Heart left ventricle (tissue), 16 donors: ENCODE measurements at places on chromosomes 3 and 15.

DNA sequence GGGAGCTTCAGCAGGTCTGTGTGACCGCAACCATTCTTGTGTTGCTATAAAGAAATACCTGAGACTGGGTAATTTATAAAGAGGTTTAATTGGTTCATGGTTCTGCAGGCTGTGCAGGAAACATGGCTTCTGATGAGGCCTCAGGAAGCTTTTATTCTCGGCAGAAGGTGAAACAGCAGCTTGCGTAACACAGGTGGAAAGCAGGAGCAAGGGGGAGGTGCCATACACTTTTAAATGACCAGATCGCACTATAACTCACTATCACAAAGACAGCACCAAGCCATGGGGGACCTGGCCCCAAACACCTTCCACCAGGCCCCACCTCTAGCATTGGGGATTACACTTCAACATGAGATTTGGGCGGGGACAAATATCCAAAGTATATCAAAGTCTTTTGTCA lies 8.3 kb upstream of the CIB2 start:
- DNase-seq = no peak

- no peak for DNase-seq
Measured at GRCh38 chr3:57446318-57446841, 97.8 kb downstream of the DNAH12 start.

GRCh38 chr15:41048852-41049251 lies 67.2 kb downstream of the INO80 start:
- DNase-seq = no peak

- DNase-seq = no peak
Measured at GRCh38 chr3:192237992-192238608, 489.2 kb downstream of the FGF12 start.

DNA sequence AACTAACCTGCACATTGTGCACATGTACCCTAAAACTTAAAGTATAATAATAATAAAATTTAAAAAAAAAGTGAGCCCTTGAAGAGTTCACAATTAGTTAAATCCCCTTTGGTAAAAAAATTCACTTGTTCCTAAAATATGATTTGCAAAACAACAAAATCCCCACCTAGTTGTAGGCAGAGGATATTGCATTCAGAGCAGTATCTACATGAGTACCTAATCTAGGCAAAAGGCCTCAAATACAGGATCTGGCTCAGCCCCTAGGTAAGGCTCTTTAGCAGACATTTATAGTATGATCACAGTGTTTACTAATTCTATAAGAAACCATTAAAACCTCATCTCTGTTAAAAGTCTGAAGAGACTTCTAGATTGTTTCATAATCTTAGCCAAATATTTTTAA lies 89.3 kb upstream of the CCDC80 start:
- no peak for DNase-seq

GRCh38 chr3:72440491-72440890 lies 407.8 kb downstream of the SHQ1 start:
- no peak for DNase-seq

DNA sequence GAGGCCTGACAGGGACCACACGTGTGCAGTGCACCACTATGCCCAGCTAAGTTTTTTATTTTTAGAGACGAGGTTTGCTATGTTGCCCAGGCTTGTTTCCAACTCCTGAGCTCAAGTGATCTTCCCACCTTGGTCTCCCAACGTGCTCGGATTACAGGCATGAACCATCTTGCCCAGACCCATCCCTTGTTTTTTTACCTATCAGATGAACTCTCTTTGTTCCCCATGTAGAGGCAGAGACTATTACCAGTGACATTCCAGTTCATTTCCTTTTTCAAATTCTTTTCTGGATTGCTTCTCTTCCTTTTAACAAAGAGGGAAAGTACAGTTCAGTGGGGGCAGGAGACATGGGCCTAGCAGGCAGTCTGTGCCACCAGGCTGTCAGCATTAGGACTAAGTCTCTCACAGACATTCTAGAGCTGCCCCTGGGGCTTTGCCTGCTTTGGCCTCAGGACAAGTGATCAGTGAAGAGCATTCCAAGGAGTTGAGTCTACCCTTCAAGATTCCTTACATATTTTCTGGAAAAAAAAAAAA lies 103.5 kb upstream of the SLC7A14 start:
- DNase-seq = no peak

DNA sequence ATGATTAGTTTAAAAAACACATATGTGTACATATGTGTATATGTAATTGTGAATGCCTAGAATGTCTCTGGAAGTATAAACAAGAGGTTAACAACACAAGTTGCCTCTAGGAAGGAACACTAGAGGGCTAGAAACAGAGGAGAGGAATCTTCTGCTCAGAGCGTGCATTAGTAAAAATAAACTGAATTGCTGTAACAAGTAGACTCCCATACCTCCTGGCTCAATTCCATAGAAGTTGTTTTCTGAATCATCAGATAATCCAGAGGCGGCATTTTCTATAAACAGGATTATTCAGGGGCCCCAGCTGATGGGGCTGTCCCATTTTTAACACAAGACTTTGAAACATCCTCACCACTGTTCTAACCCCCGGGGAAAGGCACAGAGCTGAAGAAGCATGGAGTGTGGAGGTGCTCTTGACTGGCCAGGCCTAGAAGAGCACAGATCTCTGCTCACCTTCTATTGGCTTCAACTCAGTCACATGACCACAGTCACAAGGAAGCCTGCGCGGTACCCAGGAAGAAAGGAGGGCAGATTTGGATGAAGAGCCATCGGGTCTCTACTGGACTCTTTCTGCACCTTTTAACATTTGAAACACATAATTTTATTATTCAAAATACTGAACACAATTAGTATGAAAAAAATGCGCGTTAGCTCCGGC lies 145.7 kb downstream of the TLE3 start:
- no peak for DNase-seq

DNA sequence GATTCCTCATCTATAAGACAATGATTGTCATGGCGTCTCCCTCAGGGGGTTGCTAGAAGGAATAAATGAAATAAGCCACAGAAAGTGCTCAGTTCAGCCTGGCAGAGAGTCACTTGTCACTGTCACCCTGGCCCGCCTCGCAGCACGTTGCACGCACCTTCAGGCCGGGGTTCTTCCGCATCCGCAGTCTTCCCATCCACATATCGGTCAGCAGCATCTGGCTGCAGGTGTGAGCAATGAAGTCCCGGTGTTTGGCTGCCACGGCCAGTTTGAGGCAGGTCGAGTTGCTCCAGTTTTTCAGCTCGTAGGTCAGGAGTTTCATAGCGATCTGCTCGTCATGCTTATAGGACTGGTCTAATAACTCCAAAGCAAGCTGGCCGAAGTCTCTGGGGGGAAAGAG lies 48.5 kb upstream of the MTMR10 start:
- no peak for DNase-seq

GRCh38 chr3:25469558-25469957 lies 41.5 kb downstream of the RARB start:
- DNase-seq = peak; percentile 48

- no peak for DNase-seq
Measured at GRCh38 chr3:188656196-188656982, 502.4 kb downstream of the LPP start.

- no peak for DNase-seq
Measured at GRCh38 chr3:133441867-133442270, 42.0 kb downstream of the BFSP2 start.

GRCh38 chr15:40405501-40406381 lies at the start of gene IVD:
Gene IVD (plus strand): TSS chr15:40405795. CDS start chr15:40405828, 33 bp downstream.
- peak; percentile 96 for DNase-seq

- DNase-seq = no peak
Measured at GRCh38 chr3:78794431-78794830, 973.4 kb downstream of the ROBO1 start.

DNA sequence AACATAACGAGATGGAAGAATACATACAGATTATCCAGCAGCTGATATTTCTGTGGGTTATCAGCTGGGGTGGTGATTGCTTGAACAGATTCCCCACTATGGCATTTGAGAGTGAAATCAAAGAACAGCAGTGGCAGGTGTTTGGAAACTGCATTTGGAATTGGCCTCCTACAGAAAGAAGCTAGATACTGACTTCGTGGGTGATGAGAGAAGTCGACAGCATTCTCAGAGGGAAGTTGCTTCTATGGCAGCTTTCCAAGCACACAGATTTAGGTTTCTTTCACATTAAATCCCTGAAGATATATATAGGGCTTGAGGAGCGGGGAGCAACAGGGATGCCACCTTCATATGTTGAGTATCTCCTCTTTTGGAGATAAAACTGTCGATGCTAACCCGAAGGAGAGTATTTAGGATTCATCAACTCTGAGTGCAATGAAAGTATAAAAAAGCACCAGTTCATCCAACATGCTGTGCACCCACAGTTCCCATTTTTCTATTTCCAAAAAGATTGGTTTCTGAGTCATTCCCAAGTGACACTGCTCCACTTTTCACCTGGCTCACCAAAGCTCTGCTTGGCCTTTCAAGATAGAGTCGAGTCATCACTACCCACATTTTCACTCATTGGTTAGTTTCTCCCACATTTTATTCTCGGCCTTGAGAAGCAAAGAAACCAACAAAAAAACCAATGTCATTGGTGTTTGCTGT lies 579.8 kb upstream of the SUCLG2 start:
- no peak for DNase-seq

- no peak for DNase-seq
Measured at GRCh38 chr3:20047976-20048883, 8.0 kb downstream of the KAT2B start.

GRCh38 chr15:45376300-45376928 lies 1.9 kb downstream of the GATM start:
- no peak for DNase-seq

- no peak for DNase-seq
Measured at GRCh38 chr3:104198131-104198530, 1168.6 kb upstream of the ALCAM start.

DNA sequence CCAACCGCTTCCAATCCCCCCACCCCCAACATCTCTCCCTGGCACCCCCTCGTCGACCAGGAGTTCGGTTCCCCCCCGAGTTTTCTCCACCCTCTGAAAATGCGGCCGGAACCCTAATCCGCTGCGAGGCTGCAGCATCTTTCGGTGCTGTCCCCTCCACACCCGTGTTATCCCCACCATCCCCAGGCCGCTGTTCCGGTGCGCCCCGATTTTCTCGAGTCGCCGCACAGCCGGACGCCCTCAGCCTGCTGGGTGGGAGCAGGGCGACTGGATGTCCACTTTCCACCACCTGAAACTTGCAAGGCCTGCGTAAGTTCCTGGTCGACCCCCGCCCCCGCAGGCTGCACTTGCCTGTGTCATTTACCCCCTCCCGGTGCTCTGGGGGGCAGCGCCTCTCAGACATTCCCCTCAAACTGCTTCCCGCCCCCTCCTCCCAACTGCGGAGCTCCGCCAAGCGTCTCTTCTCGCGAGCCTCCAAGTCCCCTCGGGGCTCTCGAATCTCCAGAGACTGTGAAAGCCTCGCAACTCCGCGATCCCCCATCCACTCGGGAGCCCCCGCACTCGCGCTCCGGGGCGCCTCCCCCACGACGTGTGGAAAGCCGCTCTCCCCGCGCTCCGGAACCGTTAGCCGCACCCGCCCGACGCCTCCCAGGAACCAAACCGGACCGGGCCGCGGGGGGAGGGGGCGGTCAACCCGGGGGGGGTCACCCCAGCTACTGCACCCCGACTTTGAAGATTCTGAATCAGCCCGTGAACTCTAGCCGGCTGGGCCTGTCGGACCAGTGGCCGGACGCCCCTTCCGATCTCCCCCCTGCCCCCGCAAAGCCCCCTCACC lies 566 bp downstream of the ETV5 start:
- peak; percentile 71 for DNase-seq

GRCh38 chr3:50575372-50575771 lies 6.0 kb downstream of the HEMK1 start:
- DNase-seq = no peak

GRCh38 chr15:75671730-75672602 lies 24.3 kb downstream of the SNX33 start:
- DNase-seq = no peak

- peak; percentile 46 for DNase-seq
Measured at GRCh38 chr3:52498137-52499054, 3.3 kb downstream of the STAB1 start.

DNA sequence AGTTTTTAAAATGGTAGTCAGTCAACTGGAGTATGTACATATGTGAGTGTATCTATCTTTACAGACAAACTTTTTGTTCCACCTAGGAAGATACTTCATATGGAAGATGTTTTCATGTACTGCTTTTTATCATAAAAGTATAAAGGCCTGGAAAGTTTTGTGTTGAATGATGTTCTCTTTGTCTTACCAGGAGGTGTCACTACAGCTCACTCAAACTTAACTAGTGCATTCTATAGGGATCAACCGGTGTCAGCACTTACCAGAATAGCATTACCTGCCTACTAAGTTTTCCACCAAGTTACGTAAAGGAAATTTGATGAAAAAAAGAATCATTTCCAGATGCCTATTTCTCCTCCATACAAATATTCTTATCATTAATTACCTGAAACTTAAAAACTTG lies 522.6 kb upstream of the SEMA6D start:
- no peak for DNase-seq

GRCh38 chr3:40179016-40179415 lies 130.5 kb upstream of the EIF1B start:
- DNase-seq = peak; percentile 41

GRCh38 chr3:77068808-77069207 lies 28.9 kb downstream of the ROBO2 start:
- DNase-seq = no peak

GRCh38 chr3:138935863-138936740 lies 10.8 kb downstream of the FOXL2 start:
- peak; percentile 74 for DNase-seq

DNA sequence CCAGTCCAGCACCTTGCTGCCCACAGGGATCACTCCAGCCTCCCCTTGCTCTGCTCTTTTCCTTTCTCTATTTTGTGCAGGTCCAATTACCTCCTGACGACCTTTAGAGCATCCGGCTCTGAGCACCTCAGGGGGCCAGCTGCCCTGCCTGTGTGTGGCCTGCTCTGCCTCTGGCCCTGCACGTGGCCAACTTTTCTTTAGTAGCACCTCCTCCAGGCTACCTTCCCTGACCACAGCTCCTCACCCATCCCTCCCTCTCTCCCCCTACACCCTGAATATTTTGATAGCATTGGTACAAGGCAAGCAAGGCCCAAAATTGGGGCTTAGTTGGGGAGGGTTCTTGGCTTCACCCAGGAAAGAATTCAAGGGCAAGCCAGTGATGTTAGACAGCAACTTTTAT lies 66.9 kb upstream of the PRR20G start:
- DNase-seq = no peak

DNA sequence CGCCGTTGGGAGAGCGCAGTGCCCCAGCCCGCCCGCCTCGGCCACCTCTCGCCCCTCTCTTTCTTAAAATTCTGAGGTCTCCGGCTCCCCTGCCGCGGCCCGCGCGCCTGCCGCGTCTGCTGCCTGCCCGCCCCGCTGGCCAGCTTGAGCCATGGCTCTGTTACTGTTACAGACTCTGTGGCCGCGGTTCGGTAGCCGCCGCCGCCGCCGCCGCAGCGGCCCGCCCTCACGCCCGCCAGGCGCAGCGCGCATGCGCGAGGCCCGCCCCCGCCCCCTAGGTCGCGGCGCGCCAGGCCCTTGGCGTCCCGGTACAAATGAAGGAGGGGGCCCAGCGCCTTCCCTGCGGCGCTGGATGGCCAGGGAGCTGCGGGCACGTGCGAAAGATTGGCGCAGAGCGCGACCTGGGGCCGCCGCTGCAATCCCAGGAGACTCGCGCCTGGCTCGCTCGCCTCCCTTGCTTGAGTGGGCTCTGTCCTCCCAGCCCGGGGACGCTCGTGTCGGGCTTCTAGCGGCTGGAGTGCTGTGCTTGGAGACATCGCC lies at the start of gene ONECUT1:
Gene ONECUT1 (minus strand): TSS at position 168 of the 540 bp plus-strand sequence. CDS start 452 bp downstream, outside the sequence.
- DNase-seq = no peak
